ENCODE measurements at places on chromosomes 13 and 19.

GRCh38 chr13:114043421-114044053 lies 69.7 kb upstream of the C13orf46 start:
- DNase-seq = no peak

- peak; percentile 53 for DNase-seq
Measured at GRCh38 chr19:1173159-1173844, 766 bp downstream of the SBNO2 start.

DNA sequence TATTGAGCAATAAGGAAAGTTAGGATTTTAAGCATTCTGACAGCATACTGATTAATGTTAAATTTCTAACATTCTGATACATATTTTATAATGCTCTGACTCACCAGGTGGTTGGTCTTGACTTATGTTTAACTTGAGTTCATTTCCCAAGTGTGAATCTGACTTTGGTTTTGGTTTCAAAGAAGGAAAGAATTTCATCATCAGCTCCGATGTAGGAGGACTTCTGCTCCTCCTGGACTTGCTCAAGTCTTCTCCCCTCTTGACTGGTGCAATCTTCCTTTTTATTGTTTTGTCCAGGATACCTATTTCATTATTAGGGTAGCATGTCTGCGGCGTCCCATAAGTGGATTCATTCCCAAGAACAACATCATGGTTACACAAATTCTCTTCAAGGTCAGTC lies 141.3 kb downstream of the RNF17 start:
- no peak for DNase-seq

- no peak for DNase-seq
Measured at GRCh38 chr19:9967326-9967725, 31.0 kb upstream of the OLFM2 start.

DNA sequence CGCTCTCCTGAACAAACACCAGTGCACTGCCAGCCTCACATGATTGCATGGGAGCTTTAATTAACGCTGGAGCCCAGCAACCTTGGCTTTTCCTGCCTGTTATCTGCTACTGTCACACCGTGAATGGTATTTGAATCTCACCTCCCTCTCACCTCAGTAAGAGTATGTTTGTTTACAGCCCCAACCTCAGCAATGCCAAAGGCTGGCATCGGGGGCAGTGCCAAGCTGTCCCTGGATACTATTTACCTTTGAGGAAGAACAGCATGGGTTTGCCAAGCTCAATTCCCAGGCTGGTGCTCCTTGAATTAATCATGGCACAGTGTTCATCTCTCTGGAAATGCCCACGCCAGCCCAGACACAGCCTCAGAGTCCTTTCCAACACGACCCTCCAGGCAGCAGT lies 57.2 kb upstream of the SERPINE3 start:
- no peak for DNase-seq

- no peak for DNase-seq
Measured at GRCh38 chr13:80499536-80500290, 158.8 kb upstream of the SPRY2 start.

- no peak for DNase-seq
Measured at GRCh38 chr19:543910-544608, at the start of gene GZMM. Gene GZMM, plus strand, starts transcription at chr19:544053. Its CDS starts 19 bp downstream, at chr19:544072.

DNA sequence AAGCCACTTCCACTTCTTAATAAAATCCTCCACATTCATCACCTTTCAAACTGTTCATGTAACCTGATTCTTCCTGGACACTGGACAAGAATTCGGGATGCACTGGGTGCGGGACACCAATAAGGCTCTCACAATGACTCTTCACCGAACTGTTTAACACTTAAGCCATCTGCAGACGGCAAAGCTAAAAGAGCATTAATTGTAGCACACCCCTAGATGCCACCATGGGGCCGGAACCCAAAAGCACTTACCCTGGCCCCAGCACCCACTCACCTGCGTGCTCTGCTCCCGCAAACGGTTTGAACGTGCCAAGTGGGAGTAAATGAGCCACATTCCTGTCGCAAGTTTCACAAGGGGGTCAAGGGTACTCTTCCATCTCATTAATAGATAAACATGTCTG lies 254.3 kb upstream of the PRR20A start:
- DNase-seq = no peak

DNA sequence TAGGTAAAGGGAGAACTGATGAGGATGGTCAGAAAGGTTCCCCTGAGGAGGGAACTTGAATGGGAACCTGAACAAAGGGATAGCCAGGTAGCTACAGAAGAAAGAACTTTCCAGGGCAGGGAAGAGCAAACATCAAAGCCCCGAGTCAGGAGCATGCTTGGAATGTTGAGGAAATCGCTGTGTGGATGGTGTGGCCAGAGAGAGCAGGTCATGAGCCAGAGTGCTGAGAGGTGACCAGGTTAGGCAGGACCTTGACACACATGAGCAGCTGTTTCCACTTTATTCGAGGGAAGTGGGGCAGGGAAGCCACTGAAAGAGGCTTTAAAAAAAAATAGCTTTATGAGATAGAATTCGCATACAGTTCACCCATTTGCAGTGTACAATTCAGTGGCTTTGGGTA lies 4.4 kb downstream of the RAB8A start:
- DNase-seq = no peak

GRCh38 chr13:30808600-30808999 lies 73.3 kb downstream of the ALOX5AP start:
- DNase-seq = no peak

DNA sequence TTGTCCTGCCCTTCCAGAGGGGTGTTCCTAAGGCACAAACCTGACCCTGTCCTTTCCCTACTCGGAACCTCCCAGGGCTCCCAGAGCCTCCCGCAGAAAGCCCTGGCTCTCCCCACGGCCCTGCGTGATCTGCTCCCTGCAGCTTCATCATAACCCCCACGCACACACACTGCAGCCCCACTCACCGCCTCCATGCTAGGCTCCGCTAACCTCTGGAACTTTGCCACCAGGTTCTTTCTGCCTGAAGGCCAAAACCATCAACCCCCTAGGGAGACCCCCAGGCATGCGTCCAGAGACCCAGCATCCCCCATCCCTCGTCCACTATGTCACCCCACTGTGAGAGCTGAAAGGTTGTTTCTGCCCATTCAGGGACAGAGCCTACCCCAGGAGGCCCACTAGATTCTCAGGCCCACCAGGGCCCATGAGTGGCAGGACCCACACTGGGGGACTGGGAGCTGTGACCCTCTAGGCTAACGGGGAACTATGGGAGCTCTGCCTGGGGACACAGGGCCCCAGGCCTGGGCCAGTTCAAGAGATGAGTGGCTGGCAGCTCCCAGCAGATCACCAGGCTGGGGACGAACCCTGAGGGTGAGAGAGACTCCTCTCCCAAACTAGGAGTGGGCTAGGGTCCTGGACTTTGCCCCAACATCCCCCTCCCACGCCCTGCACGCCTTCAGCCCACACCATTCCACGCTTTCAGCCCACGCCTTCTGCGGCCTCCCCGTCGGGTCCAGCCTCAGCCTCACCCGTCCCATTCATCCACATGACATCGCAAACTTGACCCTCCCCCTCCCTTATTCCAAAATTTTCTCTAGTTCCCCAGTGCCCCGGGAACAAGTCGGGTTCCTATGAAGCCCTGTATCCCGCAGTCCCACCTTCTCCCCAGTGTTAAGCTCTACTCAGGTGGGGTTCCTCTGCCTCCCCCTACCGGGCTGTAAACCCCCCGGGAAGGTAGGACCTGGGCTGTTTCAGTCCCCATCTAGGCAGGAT lies 33.2 kb upstream of the PNMA8B start:
- no peak for DNase-seq

GRCh38 chr13:112210371-112210770 lies 143.4 kb downstream of the SOX1 start:
- DNase-seq = peak; percentile 21

- no peak for DNase-seq
Measured at GRCh38 chr13:51122868-51123566, 11.9 kb upstream of the C13orf42 start.

DNA sequence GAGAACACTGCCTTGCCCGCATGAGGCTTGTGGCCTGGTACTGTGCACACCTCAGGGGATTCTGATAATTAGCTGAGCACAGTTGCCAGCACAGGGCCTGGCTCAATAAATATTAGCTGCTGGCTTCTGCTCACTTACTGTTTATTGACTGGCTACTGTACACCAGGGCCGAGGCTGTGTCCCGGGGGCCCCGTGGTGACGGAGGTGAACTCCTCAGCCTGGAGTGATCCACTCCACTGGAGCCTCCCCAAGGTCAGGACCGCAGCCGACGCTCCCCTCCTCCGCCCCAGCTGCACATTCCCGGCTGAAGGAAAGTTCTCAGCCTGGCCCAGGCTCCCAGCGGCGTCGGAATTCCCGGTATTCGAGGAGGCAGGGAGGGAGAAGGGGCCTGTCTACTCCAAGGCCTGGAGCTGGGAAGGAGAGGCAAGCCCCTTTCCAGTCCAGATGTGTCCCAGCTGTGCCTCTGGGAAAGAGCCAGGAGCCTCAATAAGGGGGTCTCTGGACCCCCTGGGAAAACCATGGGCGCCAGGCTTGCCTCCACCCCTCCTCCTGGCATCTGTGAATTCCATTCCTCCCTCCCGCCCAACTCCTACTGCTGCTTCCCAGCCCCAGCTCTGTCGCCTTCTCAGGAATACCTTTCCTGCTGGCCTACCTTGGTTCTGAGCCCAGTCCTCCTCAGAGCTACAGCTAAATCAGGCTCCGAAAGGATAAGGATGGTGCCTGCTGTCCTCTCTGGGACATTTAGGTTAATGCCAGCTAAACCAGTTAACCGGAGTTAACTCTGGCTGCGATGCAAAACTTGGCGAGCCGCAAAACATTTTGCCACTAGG lies 7.3 kb downstream of the RPS16 start:
- no peak for DNase-seq

Measured in RKO (cell line).